NCI-H345 (cell line): ENCODE measurements at places on chromosomes 16 and 17.

- DNase-seq: no peak
Measured at GRCh38 chr17:63437287-63438091, 8.6 kb downstream of the CYB561 start.

GRCh38 chr16:20865420-20866131 lies 34.6 kb downstream of the DCUN1D3 start:
- DNase-seq: no peak

GRCh38 chr16:87671221-87671620 lies 68.9 kb downstream of the JPH3 start:
- no peak for DNase-seq

- no peak for DNase-seq
Measured at GRCh38 chr17:81294512-81295030, 536 bp downstream of the SLC38A10 start.

DNA sequence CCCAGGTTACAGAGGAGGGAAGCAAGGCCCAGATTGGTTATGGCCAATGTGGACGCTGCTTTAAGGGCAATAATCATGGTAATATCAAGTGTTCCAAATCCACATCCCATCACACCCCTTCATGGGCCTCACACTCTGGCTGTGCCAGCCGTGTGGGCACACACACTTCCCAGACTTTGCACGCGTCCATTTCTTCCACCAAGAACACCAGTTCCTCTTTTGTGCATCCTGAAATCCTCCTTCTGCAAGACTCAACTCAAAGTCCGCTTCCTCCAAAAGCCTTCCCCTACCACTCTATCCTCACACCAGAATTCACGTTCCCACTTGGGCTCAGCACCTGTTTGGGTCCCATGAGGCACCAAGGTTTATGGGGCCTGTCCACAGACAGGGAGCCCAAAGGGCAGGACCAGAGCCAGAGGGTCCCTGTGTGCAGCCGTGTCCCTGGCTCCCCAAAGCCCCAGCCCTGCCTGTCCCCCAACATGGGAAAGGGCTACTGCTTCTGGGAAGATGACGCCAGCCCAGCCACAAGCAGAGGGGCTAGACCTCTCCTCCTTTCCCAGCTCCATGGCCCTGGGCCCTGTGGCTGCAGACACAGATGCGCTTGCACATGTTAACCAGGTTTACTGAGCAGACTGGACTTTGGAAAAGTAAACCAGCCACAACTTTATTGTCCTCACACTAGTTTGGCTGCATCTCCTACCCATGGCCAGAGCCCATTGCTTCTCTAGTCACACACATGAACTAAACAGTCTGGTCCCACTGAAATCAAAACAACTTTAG lies 20.3 kb downstream of the SPNS3 start:
- no peak for DNase-seq

DNA sequence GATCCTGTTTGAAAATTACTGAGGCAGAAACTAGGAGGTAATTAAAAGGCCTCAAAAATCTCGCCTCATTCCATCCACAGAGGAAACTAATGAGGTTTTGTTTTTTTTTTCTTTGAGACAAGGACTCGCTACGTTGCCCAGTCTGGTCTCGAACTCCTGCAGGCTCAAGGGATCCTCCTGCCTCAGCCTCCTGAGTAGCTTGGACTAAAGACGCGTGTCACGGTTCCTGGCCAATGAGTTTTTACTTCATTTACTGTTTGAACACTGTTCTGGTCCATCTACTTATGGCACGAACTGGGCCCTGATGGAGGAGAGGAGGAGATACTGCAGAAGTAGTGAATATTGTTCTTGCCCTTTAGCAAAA lies 600 bp upstream of the BLTP2 start:
- DNase-seq: no peak
